ENCODE measurements at places on chromosomes 11 and 22. TPM values are rescaled to one million over a fixed set of nuclear protein-coding genes. Genes with fewer than 3 reads are reported as not detected.

TREH gene
- total RNA-seq = not detected

PNPLA3 gene
- 11.6 TPM for total RNA-seq

CCDC15 gene
- total RNA-seq = 11.5 TPM

NFRKB gene
- total RNA-seq = 94.4 TPM

CSTPP1 gene
- 34.9 TPM for total RNA-seq

P2RY2 gene
- total RNA-seq = 15.9 TPM

MAFF gene
- 42.6 TPM for total RNA-seq

PHRF1 gene
- total RNA-seq = 46.7 TPM

FOXRED1 gene
- 7.7 TPM for total RNA-seq

OR10G4 gene
- not detected for total RNA-seq

TYMP gene
- 23.6 TPM for total RNA-seq

TUBA8 gene
- 2.5 TPM for total RNA-seq

VPREB3 gene
- total RNA-seq = not detected

APOL4 gene
- 7.9 TPM for total RNA-seq

OR52W1 gene
- total RNA-seq = not detected

PATE4 gene
- total RNA-seq = not detected

AP2A2 gene
- total RNA-seq = 45.4 TPM

SCUBE2 gene
- total RNA-seq = 36.0 TPM

SYT12 gene
- 1.1 TPM for total RNA-seq

SNX32 gene
- not detected for total RNA-seq

SAMM50 gene
- total RNA-seq = 33.3 TPM

MYBPC3 gene
- total RNA-seq = not detected

MS4A6E gene
- not detected for total RNA-seq

ABTB2 gene
- total RNA-seq = 15.6 TPM

MPZL3 gene
- 87.2 TPM for total RNA-seq

MUC5AC gene
- not detected for total RNA-seq

OTUB1 gene
- total RNA-seq = 78.4 TPM

GPHA2 gene
- total RNA-seq = not detected

OR4C16 gene
- not detected for total RNA-seq

KRTAP5-1 gene
- not detected for total RNA-seq

CD6 gene
- total RNA-seq = 0.76 TPM

BEST1 gene
- 4.1 TPM for total RNA-seq

API5 gene
- 63.5 TPM for total RNA-seq

All from suprapubic skin (tissue), 4 donors.